ENCODE measurements at places on chromosomes 16 and 17. TPM values are rescaled to one million over a fixed set of nuclear protein-coding genes. Genes with fewer than 3 reads are reported as not detected.

DNA sequence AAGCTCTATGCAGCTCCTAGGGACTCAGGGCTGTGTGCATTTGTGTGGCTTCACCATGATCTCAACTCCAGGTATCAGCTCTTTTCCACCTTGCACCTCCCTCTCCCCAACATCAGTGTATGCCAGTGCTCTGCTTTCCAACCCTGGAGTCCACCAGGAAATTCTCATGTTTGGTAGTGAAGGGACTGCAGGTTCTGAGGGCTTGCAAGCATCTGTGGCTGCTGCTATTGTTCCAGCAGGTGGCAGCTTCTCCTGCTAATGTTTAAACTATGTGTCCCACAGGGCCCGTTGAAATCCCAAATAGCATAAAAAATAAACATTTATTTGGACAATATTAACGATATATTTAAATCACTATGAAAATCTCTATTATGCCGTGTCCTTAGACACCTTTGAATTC, 82.0 kb downstream of the RGS9 start:
- DNase-seq = no peak

DNA sequence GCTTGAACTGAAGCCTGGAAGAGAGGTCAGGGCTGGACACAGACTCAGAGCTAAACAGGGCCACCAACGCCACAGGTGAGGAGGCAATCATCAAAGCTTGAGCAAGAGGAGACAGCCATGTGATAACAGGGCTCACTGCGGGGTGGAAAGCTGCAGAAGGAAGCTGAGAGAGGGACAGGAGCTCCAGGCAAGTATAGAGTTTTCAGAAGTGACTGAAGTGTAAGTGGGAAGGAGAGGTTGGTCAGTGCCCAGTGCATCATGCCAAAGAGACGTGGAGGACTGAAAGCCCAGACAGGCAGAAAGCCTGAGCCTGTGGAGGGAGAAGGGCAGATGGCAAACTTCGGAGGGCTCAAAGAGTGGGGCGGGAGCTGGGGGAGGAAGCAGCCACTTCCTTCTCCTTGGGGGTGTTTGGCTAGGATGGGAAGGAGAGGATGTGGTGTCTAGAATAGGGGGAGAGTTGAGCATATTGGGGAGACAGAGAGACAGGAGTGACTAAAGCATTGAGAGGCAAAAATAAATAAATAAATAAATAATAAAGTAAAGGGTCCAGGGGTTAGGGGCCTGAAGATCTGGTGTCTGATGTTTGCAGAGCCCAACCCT, 2.6 kb downstream of the KIFC3 start:
- DNase-seq = no peak

DNA sequence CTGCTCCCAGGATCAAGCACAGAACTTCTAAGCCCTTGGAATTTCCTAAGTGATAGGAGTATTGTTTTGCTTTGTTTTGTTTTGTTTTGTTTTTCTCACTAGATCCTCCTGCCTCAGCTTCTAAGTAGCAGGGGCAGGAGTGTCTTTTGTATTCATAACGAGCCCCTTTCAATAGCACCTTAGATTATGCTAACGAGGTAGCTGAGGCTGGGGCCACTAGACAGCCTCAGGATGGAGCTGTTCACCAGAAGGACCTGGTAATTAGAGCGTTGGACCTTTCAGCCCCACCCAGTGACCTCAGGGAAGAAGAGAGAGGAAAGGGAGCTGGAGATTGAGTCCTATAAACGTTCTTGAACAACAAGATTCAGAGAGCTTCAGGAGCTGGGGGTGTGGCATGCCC, 43.6 kb downstream of the IKZF3 start:
- DNase-seq = no peak

- no peak for DNase-seq
Measured at GRCh38 chr16:53839150-53839549, 135.2 kb downstream of the FTO start.

DNA sequence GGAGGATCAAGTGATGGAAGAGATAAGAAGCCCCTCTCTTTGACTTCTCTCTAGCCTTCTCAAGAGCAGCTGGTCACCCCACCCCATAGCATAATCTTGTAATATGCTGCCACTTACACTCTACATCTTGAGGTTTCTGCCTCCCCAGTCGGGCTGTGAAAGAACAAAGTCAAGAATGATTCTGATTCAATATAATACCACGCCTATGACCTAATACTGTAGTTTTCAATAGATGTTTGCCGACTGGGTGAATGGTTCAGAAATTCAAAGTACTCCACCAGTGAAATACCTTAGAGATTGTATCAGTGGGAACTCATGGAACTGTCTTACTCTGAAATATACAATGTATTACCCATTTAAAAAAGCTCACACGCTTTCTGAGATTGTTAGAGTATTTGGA, 93.0 kb upstream of the ZFHX3 start:
- DNase-seq = no peak

DNA sequence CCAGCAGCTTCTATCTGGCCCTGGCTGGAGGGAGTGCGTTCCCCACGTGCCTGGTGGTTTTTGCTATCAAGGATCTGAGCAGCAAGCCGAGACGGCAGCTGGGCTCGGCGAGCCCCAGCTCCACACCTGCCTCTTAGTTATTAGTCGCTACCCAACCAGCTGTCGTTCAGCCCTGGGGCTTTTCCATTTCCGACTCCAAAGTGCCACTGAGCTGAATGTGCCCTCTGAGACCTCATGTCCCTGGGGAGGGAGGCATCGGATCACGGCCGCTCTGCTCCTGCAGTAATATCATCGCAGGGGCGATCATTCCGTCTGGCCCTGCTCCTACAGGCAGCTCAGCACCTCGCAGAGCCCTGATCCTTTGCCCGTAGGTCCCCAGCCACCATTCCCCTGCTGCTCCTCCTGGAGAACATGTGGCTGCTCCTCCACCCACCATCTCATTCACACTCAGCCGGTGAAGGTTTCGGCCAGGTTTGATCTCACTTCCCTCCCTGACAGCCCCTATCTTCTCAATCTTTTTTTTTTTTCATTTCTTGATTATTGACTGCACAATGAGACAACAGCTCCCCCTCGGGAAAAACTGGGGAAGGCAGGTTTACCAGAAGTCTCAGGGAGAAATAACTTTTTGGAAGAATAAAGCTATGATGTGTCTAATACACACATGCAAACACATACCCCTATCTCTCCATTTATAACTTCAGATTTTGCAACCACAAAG, 86.7 kb downstream of the ZFHX3 start:
- DNase-seq = no peak

DNA sequence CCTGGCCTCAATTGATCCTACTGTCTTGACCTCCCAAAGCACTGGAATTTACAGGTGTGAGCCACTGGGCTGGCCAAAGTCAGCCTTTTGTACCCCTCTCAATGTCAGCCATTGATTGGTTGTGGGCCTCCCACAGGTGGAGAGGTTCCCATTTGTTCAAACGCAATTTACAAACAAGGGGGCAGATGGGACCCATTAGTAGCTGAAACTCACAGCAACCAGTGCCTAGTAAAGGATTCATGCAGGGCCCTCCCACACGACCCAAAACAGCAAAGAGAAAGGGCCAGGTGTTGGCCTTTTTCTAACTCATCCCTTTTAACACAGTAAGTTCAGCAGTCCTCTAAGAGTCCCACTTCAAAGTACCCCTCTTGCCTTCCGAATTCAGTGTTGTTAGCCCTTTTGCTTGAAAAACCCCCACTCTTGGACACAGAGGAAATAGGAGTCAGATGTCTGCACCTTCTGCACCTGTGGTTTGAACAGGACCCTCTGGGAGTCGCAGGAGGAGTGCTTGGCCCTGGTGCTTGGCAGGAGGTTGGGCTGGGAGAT, 89.2 kb downstream of the PITPNC1 start:
- DNase-seq = no peak

DNA sequence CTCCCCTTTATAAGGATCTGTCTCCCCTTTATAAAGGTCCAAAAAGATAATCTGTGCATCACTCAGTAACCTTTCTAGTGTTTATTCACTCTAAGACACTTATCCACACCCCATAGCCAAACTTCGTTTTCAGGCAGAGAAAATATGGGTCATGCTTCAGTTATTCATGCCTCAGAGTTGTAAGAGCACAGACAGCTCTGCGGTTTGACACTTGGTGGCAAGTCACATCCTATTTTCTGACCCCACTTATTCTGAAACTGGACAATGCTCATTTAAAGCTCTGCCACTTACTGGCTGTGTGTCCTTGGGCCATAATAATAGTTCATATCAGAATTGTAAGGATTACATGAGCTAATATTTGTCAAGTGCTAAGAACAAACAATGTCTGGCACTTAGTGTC, 2.0 kb upstream of the KRTAP2-1 start:
- DNase-seq = peak; percentile 31

GRCh38 chr16:88640498-88641247, 2.3 kb downstream of the IL17C start:
- no peak for DNase-seq

DNA sequence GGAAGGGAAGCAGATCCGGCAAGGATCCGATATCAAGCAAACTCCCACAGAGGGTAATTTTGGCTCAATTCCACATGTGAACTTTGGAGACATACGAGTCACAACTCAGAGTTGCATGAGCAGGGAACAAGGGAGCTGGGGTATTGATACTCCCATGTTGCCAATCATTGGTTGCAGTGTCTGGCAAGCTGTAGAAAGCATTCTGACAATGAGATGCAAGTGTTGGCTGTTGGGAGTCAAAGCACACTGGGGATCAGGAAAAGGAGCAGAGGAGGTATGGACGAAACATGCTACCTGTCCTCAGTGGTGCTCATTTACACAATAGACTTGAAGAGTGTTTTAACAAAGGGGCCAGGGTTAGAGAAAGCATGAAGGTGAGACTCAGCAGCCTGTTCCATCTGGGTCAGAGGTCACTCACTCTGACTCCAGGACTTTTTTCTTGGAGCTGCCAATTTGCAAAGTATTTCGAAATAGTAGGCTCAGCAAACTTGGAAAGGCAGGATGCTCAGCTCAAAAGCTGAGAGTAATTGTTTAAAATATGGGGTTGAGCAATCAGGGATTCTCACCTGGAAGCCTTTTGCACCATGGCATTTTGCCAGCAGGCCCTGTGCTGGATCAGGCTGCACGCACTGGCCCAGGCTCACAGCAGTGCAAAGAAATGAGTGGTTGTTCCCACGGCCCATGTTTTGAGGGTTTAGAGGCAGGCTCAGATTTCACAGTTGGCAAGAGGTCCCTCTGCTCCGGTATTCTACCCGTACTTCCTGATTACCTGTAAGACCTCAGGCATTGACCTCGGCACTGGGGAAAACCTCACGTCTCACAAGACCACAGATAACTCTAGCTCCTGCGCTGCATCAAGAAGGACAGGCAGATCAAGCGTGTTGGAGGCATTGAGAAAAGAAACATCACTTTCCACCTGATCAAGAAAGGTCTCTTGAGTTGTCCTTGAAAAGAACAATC, 17.6 kb upstream of the NKD1 start:
- no peak for DNase-seq

- DNase-seq = no peak
Measured at GRCh38 chr17:71432378-71433315, 688.2 kb upstream of the SOX9 start.

- DNase-seq = no peak
Measured at GRCh38 chr16:78386557-78387324, 287.3 kb downstream of the WWOX start.

DNA sequence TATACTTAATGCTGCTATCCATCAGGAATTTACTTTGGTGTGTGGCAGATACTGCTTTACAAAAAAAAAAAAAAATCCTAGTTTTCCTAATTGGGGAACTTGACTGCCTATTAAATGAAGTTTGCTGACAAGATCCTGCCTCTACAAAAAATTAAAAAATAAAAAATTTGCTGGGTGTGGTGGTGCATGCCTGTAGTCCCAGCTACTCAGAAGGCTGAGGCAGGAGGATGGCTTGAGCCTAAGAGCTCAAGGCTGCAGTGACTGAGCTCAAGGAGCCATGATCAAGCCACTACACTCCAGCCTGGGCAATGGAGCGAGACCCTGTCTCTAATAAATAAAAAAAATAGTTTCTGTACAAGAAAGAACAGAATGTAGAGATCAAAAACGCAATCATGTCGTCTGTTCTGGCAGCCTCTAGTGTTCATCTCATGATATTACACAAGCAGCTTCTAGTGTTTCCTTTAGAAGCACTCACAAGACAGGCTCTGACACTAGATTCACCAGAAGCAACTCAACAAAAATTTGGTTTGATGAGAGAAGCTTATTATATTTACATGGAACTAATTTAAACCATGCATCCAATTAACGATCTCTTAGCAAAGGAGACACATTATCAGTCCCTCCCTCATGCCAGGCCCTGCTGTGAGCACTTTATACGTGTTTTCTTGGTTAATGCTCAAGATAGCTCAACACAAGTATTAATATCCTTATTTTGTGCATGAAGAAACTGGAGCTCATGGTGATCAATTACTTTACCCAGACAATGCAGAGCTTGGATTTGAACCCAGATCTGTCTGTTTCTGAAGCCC, 6.8 kb upstream of the KRTAP17-1 start:
- no peak for DNase-seq

- no peak for DNase-seq
Measured at GRCh38 chr16:89511374-89511773, 3.2 kb downstream of the SPG7 start.

- DNase-seq = no peak
Measured at GRCh38 chr16:52528393-52529065, 18.4 kb downstream of the TOX3 start.

DNA sequence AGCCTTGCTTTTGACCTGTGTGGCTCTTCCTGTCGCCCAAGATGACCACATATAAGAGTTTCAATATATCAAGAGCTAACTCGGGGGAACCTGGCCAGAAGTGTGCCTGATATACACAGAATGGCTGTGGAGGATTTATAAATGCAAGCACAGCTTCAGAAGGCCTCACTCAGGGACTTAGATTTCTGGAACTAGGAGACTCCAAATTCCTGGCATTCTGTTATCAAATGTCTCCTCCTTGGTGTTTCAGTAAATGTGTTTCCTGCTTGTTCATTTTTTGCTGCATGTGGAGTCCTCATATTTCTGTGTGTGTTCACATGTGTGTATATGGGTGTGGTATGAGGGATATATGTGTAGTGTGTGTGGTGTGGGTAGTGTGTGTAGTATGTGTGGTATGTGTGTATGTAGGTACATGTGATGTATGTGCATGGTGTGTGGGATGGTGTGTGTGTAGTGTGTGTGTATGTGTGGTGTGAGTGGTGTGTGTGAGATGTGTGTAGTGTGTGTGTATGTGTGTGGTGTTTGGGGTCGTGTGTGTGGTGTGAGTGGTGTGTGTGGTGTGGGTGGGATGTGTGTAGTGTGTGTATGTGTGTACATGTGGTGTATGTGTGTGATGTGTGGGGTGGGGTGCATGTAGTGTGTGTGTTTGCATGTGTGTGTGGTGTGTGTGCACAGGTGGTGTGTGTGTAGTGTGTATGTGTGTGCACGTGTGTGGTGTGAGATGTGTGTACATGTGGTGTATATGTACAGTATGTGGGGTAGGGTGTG, 981 bp upstream of the CD300H start:
- DNase-seq = no peak

The TMC5 gene
- total RNA-seq = not detected

The ACSM2A gene
- not detected for total RNA-seq

The ZNF423 gene
- total RNA-seq = not detected

The GGT6 gene
- total RNA-seq = not detected

The ALOX12B gene
- total RNA-seq = not detected

The KRTAP17-1 gene
- total RNA-seq = not detected

The MYH11 gene
- total RNA-seq = not detected

The MRPL58 gene
- 94.3 TPM for total RNA-seq

The CSF3 gene
- not detected for total RNA-seq

Data from MG63 (cell line).